ENCODE measurements at places on chromosomes 13 and 19. TPM values are rescaled to one million over a fixed set of nuclear protein-coding genes. Genes with fewer than 3 reads are reported as not detected.
A peak's percentile ranks its signal among the peaks of the same experiment; 100 is the strongest.

The GAS6 gene
- total RNA-seq: 1.5 TPM

The LIPE gene
- 31.6 TPM for total RNA-seq

The MAG gene
- total RNA-seq: 0.43 TPM

The ARL11 gene
- 0.34 TPM for total RNA-seq

The ESD gene
- 146 TPM for total RNA-seq

The GNA15 gene
- total RNA-seq: 79.5 TPM

DNA sequence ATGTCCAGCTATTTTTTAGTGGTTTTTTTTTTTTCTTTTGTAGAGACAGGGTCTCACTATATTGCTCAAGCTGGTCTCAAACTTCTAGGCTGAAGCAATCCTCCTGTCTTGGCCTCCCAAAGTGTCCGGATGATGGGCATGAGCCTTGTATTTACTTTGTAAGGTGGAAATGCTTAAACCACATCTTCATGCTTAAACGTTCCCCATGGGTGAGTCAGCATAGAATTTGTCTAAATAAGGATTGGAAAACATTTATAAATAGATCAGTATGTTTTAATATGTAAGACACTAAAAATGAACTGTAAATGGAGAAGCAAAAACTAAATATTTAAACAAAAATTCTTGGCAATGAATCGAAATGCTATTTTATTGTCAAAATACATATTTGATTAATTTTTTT lies 698.0 kb downstream of the PCDH9 start:
- no peak overlapping the region for H3K27ac ChIP-seq
- no peaks in the 10 kb centered on the region for H3K36me3 ChIP-seq
- DNase-seq: no peak
- H3K27me3 ChIP-seq: no peaks in the 10 kb centered on the region
- no peak overlapping the region for H3K4me3 ChIP-seq

- H3K4me1 ChIP-seq: peaks cover 70% of the 10 kb centered on the region
- H3K4me3 ChIP-seq: no peak overlapping the region
- no peak for DNase-seq
- H3K27me3 ChIP-seq: no peaks in the 10 kb centered on the region
- H3K27ac ChIP-seq: peak overlapping the region; percentile 28
These were observed 10.6 kb downstream of the URI1 start for GRCh38 chr19:29952646-29953045.

DNA sequence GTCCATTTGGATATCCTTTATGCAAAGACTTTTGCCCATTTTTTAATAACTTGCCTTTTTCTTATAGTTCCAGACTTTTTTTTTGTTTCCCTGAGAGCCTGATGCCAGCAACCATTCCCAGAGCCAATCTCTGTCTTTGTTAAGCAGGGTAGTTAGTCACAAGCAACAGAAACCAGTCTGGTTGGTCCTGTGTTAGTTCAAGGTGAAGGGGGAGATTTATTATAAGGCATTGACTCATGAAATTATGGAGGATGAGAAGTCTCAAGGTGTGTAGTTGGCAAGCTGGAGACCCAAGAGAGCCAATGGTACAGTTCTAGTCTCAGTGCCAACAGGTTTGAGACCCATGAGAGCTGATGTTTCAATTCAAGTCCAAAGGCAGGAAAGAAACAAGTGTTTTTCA lies 33.0 kb downstream of the GPR12 start:
- DNase-seq: no peak
- H3K36me3 ChIP-seq: no peaks in the 10 kb centered on the region
- no peak overlapping the region for H3K4me3 ChIP-seq
- H3K4me1 ChIP-seq: no peaks in the 10 kb centered on the region
- H3K27me3 ChIP-seq: no peaks in the 10 kb centered on the region

GRCh38 chr13:72886272-72887067 lies 104.5 kb downstream of the PIBF1 start:
- H3K4me1 ChIP-seq: peaks cover 8% of the 10 kb centered on the region
- H3K27me3 ChIP-seq: no peaks in the 10 kb centered on the region
- DNase-seq: no peak
- H3K36me3 ChIP-seq: peaks cover 4% of the 10 kb centered on the region
